ENCODE measurements at places on chromosomes 2 and 18.

DNA sequence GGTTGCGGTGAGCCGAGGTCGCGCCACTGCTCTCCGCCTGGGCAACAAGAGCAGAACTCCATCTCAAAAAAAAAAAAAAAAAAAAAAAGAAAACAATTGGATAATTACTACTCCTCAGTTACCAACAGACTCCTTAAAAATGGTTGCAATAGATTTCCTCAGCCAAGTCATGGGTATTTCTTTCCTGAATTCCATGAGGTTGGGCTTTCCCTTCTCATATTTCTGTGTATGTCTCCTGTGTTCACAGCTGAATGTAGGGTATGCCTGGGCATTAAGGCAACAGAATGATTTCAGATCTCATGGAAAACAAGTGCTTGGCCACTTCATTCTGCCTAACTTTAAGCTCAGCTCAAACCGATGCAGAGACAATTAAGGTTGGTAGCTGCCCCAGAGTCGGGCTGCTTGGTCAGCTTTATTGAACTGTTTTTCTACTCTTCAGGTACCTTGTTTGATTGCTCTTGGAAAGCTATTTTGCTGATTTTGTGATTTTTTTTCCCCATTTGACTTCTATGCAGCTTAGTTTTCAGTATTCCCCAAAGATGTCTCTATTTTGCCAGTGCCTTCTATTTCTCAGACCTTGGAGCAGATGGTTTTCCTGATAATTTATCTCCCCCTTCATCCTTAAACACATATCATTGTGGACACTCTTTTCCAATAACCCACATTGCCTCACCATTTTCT is 24.8 kb downstream of the KIF5C start:
- DNase-seq = no peak

- DNase-seq = no peak
These were observed 1155.6 kb downstream of the LRP1B start for GRCh38 chr2:140975237-140975636.

DNA sequence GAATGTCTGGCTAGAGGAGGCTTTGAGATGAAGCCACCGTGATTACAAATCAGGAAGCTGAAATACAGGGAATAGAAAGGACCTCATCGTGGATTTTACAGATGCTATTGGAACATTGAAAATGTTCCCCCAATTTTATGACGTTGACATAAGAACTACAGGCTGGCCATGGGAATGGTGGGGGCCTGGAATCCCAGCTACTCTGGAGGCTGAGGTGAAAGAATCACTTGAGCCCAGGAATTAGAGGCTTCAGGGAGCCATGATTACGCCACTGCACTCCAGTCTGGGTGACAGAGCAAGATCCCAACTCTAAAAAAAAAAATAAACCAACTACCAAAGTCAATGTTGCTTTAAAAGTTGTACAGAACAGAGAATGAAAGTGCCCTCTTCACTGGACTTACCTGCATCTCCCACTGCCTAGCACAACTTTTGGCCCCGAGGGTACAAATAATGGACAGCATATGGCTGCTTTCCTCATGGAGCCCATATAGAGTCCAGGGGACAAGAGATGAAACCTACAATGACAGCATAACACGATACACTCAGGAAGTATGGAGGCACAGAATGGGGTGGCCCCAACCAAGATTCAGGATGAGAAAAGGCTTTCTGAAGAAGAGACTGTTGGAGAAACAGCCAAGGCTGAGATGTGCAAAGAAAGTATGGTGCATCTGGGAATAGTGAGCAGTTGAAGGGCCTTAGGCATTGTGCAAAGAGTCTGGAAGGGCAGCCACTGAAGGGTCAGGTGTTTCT is 254.8 kb downstream of the MYCN start:
- no peak for DNase-seq

DNA sequence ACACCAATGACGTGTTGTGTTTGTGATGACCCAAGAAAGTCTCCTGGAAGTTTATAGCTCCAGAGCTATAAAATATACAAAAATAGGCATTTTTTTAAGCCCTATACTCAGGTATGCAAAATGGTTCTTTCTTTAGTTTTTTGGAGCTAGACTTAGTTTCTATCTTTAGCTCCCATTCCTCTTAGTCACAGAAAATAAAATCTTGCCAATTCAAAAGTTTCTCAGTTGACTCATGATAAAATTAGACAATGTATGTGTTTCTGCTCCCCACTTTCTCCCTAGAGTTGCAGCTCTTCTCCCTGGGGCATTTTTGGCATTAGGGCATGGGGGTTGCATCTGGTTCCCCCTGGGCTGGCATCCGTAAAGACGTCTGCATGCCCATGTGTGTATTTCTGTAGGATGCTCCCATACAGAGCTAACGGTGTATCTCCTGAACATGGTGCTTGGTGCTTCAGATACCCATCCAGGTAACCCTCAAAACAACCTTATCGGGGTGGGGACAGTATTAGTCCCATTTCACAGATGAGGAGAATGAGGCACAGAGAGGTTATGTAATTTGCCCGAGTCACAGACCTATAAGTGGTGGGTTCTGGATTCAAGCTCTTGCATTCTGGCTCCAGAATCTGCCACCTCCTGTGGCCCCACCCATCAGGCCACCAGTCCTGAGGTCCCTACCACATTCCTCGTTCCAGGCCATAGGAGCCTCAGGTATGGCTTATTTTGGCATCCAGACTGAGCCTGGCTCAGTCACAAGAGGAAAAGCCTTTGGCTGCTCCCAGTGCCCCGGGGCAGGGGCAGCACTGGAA is 43.1 kb upstream of the ASAP2 start:
- DNase-seq = no peak

- DNase-seq = no peak
These were observed 9.1 kb upstream of the LYPD6B start for GRCh38 chr2:149029307-149029965.

GRCh38 chr2:14806613-14807012 is 174.1 kb downstream of the LRATD1 start:
- DNase-seq = no peak

DNA sequence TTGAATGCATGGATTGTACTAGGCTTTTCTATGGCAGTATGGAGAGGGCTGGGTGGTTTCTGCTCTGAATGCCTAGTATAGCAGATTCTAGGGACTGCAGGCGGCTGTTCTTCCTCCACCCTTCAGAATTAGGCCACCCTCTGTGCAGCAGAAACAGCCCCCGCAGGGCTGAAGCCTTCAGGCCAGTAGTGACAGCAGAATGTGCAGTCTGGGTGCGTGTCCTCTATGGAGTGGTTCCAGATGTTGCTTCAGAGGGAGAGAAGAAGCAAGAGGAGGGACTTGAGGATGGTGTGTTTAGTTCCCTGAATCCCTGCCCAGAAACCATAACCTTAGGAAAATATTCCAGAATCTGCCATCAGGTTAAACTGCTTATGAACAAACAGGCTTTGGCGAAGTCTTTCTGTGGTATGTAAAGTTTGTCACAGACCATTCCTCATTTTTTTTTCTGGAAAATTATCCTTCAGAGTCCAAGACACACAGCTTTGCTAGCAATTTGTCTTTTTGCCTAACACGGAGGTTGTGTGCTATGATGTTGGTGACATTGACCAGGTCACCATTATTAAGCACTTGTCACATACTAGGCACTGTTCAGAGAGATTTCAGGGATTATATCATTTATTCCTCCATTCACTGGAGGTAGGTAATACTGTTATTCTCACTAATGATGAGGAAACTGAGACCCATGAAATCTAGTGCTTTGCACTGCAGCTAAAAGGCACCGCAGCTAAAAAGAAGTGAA is 21.1 kb downstream of the CASP10 start:
- DNase-seq = no peak

Data from epithelial cell of prostate (primary cell).